ENCODE measurements at places on chromosomes 13 and 19.

DNA sequence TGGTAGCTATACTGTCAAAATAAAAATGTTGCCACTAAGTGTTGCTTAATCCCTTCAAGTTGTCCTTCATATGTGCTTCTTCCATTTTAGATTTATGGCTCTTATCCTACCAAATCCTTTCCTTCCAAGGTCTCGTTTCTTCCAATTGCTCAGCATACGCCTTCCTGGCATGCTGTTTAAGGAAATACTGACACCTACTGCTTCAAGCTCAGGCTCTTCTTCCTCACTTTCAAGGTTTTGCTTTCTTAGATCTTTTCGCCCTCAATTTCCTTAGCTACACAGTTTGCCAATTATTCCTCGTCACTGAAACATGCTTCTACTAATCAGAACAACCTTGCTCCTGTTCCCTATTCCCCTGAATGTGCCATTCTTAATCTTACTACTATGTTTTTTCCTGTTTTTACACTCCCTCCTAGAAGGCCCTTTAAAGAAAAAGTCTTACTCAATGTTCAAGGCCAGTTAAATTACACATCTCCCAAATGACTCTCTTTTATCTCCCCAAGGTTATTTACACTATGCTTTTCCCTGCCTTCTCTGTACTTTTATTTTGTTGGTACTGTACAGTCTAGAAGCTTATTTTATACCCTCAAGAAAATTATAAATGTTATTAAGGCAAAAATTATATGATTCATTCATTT, 343.1 kb downstream of the MZT1 start:
- peak; percentile 3 for DNase-seq

- DNase-seq: peak; percentile 65
Observed at GRCh38 chr19:17234911-17235299, 8.9 kb downstream of the OCEL1 start.

- DNase-seq: no peak
Observed at GRCh38 chr13:26941345-26942174, 181.0 kb upstream of the GPR12 start.

GRCh38 chr13:100528353-100528752, 60.2 kb downstream of the GGACT start:
- DNase-seq: no peak

DNA sequence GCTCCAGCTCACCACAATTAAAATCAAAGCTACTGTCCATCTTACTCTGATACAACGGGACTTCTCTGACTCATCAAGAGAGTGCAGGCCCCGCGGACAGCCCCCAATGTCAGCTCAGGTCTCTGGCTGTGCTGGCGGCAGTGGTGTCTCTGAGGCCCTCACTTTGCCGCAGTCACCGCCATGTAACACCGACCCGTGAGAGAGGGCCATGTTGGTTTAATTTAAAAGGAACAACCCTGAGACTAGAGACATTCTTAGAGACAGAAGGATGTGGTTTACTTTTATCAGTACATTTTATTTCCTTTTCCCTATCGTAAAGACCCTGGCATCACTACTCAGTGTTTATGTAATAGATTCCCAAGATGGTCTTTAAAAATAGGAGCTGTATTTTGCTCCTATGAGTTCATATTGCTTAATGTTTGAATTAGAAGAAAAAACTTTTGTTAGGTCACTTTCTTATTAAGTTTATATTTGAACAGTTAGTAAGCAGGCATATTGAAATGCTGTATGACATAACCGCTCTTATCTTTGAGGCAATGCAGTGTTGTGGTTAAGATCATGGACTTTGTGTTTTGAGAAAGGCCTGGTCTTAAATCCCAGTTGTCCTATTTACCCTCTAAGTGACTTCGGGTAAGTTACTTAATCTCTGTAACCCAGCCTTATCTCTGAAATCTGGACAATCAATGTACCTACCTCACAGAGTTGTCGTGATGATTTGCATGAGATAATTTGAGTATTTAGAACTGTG, 23.4 kb downstream of the DGKH start:
- DNase-seq: no peak

- DNase-seq: no peak
Observed at GRCh38 chr13:91399189-91400062, 1.0 kb downstream of the GPC5 start.

- DNase-seq: peak; percentile 62
Observed at GRCh38 chr19:1767464-1767933, 14.2 kb downstream of the ONECUT3 start.

- DNase-seq: peak; percentile 47
Observed at GRCh38 chr13:96229356-96229755, 139.4 kb downstream of the HS6ST3 start.

DNA sequence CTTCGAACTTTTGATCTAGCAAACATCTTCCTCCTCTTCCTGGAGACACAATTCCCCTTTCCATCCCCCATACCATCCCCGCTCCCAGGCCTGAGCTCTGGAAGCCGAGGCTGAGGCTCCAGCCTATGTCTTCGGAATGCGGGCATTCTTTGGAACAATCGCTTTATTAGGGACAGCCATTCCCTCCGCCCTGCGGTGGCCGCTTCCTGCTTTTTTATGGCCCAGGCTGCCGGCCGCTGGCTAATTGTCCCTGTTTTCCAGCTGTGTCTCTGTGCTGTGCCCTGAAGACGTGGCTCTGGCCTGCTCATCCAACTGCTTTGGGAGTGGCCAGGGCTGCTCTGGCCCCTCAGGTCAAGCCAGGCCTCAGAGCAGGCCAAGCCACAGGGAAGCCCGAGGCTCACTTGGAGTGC, 2.1 kb upstream of the CDX2 start:
- no peak for DNase-seq

GRCh38 chr19:8155318-8155717, 5.9 kb upstream of the FBN3 start:
- no peak for DNase-seq

GRCh38 chr13:24271601-24272451, 37.6 kb upstream of the C1QTNF9 start:
- DNase-seq: peak; percentile 77

GRCh38 chr13:105758918-105759860, 776.3 kb downstream of the EFNB2 start:
- DNase-seq: no peak

- peak; percentile 5 for DNase-seq
Observed at GRCh38 chr13:30331331-30331771, 24.0 kb upstream of the KATNAL1 start.

DNA sequence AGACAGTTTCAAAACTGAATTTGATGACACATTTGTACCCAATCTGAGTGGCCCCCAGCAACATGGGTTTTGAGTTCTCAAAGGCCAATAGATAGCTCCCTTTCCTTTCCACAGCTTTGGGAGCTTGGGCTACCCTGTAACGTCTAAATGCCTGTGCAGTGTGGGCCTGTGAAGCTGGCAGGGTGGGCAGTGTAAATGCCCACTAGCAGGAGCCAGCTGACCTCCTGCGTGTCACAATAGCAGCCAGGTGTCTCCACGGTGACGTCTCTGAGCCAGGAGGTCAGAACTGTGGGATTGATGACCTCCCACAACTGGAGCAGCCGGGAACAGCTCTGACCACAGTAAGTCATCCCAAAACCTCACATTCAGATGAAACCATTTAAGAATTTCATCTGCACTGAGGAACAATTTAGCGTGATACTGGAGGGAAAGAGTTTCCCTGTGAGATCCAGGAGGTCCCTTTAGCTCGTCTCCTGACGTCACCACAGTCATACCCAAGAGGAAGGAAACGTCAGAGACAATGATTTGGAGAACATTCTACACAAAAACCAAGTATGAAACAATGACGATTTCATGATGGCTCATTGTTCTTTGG, at the start of gene IPO5:
IPO5 (plus strand) TSS at position 300 of the 595 bp plus-strand sequence. CDS start 23,022 bp downstream, outside the sequence.
- DNase-seq: no peak

GRCh38 chr13:95207769-95208366, 93.4 kb downstream of the ABCC4 start:
- DNase-seq: no peak

DNA sequence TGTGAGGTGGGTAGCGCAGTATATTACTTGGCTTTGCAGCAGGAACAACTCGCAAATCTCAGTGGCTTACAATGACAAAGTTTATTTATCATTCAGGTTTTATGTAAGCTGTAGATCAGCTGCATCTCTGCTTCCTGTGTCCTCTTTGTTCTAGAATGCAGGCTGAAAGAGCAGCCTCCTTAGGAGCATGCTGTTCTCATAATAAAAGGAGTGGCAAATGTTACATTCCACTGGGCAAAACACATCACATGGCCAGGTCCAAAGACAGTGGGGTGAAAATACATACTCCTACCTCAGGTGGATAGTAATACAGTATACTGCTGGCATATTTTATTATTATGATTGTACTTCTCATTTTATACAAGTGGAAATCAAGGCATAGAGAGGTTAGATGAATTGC, 1.2 kb upstream of the CSNK1A1L start:
- no peak for DNase-seq

- DNase-seq: peak; percentile 69
Observed at GRCh38 chr13:32734511-32734910, 148.3 kb downstream of the PDS5B start.

- DNase-seq: peak; percentile 39
Observed at GRCh38 chr19:41993612-41994483, at the start of gene ATP1A3. Gene ATP1A3, minus strand, starts transcription at chr19:41994230. Its CDS starts 154 bp downstream, at chr19:41994076.

DNA sequence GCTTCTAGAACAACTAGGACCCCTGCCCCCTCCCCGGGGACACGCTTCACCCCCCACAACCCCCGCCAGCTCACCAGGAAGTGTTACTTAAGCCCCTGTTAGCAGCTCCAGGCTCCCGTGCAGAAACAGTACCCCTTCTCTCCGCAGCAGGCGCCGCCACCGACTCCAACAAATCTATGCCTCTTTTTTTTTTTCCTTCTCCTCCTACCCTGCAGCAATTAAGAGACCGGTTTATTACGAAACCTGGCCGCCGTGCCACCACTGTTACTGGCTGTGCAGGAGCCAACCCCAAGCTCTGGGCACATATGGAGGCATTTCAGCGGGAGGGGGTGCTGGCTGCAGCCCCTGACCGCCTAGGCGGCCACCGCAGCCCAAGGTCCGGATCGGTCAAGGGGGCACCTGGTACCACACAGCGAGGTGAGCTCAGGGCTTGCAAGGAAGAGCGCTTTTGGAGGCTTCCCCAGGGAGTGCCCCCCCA, 2.4 kb downstream of the GADD45B start:
- DNase-seq: peak; percentile 63

DNA sequence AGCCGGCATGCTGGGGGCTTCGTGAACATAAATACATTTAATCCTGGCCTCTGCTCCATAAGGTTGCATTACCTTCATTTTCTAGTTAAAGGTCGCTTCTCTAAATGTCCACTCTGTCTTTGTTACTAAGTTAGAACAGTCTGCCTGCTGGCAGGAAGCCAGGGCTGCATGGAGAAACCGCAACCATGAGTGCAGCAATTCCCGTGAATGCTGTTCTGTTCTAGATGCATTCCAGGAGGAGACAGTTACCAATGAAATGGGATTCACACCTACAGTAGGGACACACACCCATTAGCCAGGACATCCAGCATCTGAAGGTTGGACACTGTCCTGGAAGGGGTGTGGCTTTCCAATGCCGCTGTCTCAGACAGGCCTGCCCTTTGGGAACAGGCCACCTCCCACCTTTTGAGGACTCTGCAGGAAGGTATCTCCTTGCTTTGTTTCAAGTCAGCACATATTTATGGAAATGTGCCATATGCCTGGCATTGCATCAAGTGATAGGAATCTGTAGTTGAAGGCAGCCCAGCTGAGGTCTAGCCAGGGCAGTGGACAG, 129.7 kb downstream of the SLC7A1 start:
- no peak for DNase-seq

- no peak for DNase-seq
Observed at GRCh38 chr19:35207391-35207871, 21.1 kb downstream of the FAM187B start.

DNA sequence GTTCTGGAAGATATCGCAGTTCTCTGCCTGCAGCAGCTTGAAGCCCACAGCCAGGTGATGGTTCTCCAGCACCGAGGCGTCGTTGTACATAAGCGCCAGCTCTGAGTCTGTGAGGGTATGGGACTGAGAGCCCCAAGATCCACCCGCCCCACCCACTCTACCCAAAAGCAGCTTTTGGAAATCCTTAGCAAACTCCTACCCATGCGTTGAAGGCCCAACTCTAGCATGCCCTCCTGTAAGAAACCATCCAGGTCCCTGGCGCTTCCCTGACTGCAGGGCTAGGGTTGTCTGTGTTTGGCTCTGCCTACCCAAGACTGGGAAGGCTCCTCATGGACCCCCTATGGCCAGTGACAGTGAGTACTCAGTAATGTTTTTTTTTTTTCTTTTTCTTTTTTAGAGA, 9.4 kb downstream of the PDE4C start:
- no peak for DNase-seq

- no peak for DNase-seq
Observed at GRCh38 chr13:82822935-82823334, 1059.3 kb downstream of the SLITRK1 start.

DNA sequence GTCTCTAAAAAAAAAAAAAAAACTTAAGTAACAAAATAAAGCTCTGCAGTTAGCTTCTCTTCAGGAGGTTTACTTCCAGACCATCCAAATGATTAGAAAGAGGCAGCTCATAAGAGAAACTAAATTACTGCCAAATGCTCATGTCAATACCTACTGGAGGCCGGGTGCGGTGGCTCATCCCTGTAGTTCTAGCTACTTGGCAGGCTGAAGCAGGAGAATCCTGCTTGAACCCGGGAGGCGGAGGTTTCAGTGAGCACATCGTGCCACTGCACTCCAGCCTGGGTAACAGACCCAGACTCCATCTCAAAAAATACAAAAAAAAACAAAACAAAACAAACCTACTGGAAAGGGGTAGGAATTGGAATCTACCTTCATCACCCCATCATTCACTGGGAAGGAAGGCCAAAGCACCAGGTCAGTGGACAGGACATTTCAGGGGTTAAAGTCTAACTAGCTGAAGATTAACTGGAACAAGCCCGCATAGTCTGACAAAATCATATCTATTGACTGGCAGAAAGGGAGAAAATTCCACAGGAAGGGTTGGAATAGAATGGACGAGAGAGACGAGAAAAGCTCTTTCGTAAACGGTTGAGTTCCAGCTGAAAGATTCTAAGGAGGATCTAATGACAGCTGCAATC, 1.3 kb downstream of the ZFP14 start:
- DNase-seq: no peak

GRCh38 chr13:98710521-98710920, 42.0 kb downstream of the SLC15A1 start:
- no peak for DNase-seq

GRCh38 chr19:5632241-5632612, 9.3 kb downstream of the SAFB start:
- no peak for DNase-seq

DNA sequence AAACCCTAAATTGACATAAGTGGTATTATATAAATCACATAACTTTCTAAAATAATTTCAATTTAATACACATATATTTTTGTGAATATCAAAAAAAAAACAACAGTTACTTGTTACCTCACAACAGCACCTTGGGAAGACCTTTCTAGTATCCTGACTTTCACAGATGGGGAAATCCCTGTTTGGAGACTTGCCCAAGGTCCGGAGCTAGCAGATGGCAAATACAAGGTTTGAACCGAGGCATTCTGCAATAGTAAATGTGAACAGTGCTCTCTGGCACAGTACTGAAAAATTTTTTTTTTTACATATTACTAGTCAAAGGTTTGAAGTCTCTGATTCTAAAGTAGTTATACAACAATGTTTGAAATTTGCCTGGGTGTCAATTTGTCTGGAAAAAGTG, 104.5 kb downstream of the SUCLA2 start:
- no peak for DNase-seq

Data from suppressor macrophage (primary cell).